Stimulated activated CD8-positive, alpha-beta memory T cell treated with anti-CD3 and anti-CD28 coated beads, Interleukin-15, amount 100 ng/mL, for 24 hours (primary cell): ENCODE measurements at places on chromosomes 13 and 19.

DNA sequence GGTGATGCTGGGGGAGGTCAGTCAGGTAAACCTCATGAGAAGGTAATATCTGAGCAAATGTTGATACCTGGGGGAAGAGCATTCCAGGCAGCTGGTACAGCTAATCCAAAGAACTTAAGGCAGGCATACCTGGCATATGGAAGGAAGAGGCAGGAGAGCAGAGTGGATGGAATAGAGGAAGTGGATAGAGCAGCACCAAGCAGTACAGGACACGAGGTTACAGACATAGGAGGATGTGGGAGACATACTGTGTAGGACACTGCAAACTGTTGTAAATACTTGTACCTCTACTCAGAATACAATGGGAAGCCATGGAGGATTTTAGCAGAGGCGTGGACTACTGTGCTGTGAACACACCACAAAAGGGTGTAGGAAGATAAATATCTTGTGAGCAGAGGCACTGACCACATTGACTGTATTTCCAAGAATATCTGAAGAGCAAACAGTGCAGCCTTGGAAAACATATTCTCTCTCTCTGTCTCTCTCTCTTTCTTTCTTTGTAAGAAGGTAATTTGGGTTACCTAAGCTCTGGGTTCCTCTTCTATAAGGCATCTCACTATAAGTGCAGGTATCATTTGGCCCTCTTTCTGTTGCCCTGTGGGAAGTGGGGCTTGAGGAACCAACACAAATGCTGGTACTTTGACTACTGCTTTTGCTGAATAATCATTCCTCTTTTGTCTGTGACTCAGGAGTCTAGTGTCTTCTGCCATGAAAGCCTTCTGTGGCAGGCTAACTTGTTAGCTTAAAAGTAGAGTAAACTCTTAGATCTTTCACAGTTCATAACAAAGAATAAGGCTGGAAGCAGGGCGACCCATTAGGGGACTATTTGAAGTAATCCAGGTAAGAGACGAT, 238.0 kb downstream of the VWA8 start:
- DNase-seq, result no peak

- no peak for DNase-seq
Observed at GRCh38 chr13:32200741-32201140, 114.4 kb downstream of the ZAR1L start.

- no peak for DNase-seq
Observed at GRCh38 chr19:9061879-9062278, 25.0 kb upstream of the OR1M1 start.

DNA sequence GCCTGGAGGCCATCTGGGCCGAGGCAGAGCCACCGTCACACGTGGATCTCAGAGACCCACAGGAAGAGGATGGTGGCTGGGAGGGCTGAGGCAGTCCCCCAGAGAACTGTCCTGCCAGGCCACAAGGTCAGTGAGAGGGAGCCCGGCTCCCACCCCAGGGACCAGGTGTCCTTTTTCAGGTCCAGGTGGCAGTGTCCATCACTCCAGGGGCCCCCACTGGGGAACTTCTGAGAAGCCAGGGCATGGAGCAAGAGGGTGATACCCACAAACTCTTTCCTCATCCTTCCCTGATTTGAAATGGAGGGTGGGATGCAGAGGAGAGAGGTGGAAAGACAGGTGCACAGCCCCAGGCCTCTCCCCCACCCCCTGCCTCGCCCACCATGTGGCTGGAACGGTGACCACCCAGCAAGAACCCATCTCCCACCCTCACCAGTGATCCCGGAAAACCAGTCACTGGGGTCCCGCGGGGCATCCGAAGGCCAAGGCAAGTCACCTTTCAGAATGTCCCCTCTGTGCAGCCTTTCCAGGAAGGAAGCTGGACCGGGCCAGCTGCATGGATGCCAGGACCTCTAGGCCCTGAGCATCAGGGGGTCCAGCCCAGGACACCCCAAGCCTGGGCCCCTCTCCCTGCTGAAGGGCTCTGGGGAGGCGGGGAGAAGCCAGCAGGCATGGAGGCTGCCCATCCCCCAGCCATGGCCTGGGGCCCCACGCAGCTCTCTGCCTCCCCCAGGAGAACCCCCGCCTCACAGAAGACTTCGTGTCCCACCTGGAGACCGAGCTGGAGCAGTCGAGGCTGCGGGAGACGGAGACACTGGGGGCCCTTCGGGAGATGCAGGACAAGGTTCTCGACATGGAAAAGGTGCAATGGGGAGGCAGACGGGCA, 14.1 kb downstream of the PRR36 start:
- no peak for DNase-seq

GRCh38 chr13:104936304-104936703, 1599.2 kb downstream of the EFNB2 start:
- DNase-seq, result no peak

DNA sequence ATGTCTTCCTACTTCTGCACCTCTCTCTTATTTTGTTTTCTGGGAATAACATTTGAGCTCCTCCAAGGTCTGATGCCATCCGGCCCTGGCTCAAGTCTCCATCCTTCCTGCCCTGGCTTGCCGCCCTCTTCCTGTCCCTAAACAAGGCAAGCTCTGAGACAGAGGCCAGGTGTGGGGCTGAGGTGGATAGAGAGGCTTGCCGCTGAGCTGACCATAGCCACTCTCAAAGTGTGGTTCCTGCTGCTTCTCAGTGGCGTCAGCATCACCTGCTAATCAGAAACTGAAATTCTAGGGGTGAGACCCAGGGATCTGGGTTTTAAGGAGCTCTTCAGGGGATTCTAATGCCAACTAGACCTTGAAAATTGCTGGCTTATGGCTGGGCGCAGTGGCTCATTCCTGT, 6.0 kb upstream of the TPRX2 start:
- DNase-seq, result no peak

DNA sequence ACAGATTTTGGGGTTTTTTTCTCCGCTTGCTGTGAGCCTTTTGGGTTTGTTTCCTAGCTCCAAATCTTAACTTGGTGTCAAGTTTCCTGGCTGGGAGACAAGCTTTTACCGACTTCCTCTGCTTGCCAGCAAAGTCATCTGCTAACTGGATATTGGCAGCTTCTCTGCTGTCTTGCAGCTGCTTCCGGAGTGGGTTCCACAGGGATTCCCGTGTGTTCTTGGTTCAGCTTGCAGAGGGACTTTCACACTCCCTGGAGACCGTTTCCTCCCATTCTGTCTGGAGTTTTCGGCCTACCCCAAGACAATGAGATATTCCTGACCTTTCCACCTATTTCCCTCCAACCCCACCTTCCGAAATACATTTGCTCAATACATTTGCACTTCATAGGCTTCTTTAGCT, 2.2 kb upstream of the COLGALT1 start:
- DNase-seq, result no peak

DNA sequence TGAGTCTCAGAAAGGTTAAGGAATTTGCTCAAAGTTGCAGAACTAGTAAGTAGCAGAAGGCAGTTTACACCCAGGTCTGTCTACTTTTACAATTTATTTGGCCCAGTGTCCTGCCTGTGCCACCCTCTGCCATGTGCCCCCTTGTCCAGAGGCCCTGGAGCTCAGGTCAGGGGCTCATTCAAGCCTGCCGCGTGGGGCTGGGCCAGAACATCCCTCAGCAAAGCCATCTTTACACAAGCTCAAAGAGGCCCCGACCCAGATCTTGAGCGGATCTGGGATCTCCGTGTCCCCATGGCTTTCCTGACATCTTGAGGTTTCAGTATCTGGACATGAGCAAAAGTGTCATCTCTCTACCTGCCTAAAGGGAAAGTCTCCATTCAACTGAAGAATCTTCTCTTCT, 76.4 kb upstream of the VSTM2B start:
- DNase-seq, result no peak

- no peak for DNase-seq
Observed at GRCh38 chr13:48908381-48909055, 67.2 kb upstream of the FNDC3A start.

DNA sequence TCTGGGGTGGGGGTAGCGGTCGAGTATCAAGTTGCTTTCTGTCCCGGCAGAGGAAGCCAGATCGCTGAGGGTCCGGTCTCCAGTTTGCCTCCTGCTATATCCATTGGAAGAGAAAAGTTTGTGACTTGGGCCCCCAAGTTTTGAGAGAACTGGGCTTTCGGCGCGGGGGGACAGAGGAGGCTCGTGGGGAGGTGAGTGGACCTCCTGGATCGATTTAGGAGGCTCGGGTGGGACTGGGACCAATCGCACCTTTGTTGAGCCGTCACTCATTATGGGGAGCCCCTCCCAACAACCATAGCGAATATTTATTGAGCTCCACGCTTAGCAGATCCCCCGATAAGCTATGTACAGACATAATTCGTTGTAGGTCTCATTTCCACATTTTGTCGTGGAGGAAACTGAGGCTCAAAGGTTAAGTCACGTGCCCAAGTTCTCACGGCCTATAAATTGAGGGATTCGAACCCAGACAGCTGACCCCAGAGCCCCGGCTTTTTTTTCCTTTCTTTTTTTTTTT, 909 bp downstream of the RFXANK start:
- DNase-seq, result no peak

DNA sequence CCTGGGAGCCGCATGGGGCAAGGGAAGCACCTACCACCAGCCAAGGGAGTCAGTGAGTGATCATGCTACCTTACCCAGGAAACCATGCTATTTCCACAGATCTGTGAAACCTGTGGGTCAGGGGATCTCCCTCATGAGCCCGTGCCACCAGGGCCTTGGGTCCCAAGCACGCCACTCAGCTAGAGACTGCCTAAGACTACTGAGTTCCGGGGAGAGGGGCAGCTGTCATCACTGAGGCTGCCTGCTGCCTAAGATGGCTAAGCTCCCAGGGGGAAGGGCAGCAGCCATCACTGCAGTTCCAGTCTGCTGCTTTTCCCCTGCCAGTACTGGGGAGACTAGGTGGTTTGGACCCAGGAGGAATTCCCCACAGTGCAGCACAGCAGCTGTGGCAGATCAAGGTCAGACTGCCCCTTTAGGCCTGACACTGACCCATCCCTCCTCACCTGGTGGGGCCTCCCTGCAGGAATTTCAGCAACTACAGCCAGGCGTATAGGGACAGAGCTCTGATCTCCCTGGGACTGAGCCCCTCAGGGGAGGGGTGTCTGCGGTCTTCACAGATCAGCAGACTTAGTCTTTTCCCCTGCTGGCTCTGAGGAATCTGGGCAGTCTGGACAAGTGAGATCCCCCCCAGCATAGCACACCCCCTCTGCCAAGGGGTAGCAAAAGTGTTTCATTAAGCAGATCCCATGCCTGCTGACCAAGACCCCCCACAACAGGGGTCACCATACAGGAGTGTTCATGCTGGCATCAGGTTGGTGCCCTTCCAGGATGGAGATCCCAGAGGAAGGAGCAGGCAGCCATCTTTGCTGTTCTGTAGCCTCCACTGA, 26.9 kb downstream of the VSTM2B start:
- no peak for DNase-seq

DNA sequence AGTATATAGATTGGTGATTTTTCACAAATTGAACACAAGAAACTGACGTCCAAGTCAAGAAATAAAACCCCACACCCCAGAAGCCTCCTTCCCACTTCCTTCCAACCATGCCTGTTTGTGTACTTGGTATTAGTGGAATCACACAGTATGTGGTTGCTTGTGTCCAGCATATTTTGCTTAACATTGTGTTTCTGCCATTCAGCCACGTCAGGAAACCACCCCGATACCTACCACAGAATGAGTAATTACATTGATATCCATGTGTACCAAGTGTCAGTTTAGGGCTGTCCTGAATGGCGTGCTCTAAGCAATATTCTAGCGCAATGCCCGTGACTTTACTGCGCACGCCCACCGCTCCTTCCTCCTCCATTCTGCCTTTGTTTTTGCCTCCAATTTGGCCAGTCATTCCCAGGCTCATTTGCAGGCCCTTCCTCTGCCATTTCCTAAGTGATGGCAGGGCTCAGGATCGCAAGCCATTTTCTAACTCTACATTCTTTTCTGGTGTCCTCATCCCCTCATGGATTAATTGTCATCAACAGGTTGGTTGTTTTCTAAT, 25.9 kb upstream of the MPHOSPH8 start:
- no peak for DNase-seq

DNA sequence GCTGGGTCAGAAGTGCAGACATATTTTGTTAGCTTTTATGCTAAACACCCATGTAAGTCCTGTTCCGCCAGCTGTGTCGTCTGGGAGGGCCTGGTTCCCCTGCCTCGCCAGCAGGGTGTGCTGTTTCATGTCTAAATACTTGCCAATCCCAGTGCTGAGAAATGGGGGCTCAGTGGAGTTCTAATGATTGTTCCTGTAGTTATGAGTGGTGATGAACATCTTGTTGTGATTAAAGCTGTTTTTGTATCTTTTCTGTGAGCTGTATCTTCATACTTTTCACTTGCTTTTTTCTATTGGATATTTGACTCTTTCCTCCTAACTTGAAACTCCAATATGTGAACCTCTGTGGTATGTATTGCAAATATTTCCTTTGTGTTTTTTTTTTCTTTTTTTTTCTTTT, 32.7 kb downstream of the KDM4B start:
- DNase-seq, result peak; percentile 10

- no peak for DNase-seq
Observed at GRCh38 chr13:98541191-98541590, 35.7 kb downstream of the STK24 start.

GRCh38 chr19:38375748-38376147, 1.4 kb downstream of the PSMD8 start:
- DNase-seq, result no peak

- DNase-seq, result no peak
Observed at GRCh38 chr13:43448605-43449336, 338.0 kb downstream of the ENOX1 start.

DNA sequence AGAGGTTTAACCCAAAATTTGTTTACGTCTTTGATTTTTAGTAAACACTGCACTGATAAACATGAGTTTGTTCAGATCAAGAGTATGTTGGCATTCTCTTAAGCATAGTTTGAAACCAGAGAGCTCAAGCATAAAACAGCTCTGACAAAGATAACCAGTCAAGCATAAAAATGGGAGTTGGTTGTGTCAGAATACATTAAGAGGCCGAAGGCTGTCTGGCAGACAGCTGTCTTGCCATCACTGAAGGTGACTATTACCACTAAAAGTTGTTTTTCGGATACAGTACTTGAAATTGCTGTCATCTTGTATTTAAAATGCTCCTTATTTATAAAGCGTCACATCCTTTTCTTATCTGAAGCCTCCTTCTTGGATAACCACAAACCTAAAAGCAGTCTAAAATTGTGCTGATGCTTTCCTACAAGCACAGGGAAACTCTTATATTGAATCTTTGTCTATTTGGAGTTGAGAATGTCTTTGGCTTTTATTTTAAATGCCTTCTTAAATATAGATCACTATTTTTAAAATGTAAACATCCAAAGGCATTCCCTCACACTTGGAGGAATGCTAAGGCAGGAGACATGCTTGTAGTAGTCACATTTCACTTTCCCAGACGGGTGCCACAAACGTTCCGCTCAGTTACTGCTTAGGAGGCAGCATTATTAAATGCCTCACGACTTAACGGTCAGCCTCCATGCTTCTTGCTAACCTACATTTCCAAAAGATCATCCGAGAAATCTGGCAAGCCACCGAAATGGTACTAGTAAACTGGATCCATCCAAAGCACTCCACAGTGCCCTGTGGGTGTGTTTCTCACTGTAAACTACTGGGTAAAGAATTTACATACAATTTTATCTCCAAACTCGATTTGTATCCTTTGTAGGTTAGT, 1.5 kb downstream of the SMAD9 start:
- DNase-seq, result no peak

GRCh38 chr13:93372856-93373255, 146.2 kb downstream of the GPC6 start:
- no peak for DNase-seq

GRCh38 chr19:48169578-48169938, 586 bp downstream of the LIG1 start:
- DNase-seq, result peak; percentile 92

GRCh38 chr19:16794456-16795441, 34.4 kb upstream of the SIN3B start:
- DNase-seq, result no peak

- no peak for DNase-seq
Observed at GRCh38 chr19:29664753-29665214, 477 bp upstream of the PLEKHF1 start.

- DNase-seq, result peak; percentile 66
Observed at GRCh38 chr19:38729653-38730469, 14.4 kb downstream of the CAPN12 start.
